D341Med (cell line): ENCODE measurements at places on chromosomes 5 and 9.

DNA sequence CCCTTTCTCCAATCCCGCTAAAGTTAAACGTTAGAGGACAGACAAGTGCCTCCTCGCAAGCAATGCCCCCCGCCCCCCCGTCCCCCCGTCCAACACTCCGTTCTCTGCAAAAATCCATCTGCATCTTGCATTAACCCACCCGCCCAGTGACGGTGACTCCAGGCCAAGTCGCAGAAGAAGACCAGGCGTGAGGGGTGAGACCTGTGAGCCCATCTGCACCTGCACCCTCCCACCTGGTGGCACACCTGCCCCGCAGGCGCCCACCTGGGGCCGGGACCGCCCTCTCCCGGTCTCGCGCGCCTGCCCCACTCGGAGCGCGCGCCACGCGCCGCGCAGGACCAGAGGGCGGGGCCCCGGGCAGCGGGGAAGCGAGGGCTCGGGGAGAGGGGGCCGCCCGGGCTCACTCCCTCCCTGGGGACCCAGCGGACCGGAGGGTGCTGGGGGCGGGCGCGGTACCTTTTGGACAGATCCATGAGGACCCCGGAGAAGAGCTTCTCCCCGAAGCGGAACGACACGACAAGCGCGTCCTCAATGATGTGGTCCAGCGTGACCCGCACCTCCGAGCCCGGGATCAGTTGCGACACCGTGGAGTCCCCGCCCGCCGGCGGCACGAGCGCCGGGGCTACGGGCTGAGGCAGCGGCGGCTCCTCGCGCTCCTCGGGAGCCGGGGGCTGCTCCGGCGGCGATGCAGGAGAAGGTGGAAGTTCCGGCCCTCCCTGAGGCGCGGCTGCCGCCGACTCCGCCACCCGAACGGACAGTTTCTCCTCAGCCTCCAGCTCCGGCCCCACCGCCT, 705 bp downstream of the PWWP2A start:
- DNase-seq: peak; percentile 79

DNA sequence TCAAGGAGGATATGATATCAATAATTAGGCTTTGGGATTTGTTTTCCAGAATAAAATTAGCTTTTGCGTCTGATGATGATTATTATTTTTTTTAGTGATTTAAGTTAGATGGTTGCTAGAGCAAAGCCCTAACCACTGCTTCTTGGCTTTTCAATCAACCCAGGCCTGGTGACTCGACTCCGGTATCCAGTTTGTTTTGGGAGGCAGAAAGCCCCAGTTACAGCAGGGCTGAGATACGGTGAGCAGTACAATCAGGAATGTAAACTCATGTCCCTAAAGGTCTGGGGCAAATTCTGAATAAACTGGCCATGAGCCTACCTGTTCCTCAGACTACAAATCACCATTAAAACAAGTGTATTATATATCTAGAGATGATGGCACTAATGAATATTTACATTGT, 24.4 kb upstream of the CYFIP2 start:
- no peak for DNase-seq

DNA sequence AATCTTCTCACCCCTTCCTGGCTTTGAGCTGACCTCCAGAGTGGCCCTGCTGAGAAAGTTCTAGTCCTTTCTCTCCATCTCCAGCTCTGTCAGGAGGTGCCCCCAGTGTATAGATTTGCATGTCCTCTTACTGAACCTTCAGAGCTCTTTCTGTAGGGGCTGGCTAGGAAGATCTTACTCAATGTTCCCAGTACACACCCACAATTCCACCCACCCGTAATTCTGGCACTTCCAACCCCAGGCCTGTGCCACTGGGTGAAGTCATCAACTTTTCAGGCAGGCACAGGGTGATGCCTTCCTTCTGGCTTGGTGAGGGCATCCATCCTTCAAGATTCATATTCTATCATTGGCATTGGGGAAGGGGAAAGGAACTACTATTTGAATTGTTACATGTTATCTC, 75.9 kb downstream of the ACER2 start:
- no peak for DNase-seq

- DNase-seq: no peak
Measured at GRCh38 chr5:54516051-54516655, 1.4 kb upstream of the SNX18 start.

DNA sequence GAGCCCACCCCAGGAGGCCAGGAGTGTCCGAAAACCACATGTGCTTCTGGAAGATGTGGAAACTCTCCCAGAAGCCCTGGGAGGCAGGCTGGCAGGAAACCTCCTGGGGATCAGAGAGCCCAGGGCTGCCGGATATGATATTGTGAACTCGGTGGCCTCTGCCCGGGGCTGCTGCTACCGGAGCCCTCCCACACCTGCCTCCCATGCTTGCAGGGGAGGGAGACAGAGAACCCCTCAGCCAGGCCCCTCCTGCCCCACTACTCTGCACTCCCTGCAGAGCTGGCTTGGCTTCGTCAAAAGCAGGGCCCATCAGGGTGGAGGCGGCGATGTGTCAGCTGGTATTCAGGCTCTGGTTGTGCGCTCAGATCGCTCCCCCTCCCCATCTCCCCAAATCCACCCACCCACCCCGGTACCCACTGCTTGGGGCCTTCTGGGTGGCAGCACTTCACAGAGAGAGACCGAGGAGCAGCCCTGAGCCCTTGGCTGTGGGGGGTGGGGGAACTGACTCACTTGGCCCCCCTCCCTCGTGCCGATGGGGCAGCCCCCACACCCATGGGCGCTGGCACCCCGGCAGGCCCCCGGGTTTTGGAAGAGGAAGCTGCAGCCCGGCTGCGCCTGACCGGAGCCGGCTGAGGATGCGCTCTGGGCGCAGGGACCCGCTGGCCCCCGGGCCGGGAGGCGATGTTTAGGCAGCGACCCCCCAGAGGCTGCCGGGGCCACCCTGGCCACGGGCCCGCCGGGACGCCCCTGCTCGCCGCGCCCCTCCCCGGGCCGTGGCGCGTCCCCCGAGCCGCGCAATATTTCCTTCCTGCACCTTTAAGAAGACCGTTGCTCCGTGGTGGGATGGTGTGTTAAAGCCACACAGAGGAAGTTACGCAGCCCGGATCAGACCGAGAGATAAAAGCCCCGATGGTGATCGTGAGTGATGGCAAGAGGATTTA, 786 bp upstream of the NTNG2 start:
- peak; percentile 83 for DNase-seq

GRCh38 chr9:83706676-83707517, 861 bp downstream of the UBQLN1 start:
- peak; percentile 69 for DNase-seq

DNA sequence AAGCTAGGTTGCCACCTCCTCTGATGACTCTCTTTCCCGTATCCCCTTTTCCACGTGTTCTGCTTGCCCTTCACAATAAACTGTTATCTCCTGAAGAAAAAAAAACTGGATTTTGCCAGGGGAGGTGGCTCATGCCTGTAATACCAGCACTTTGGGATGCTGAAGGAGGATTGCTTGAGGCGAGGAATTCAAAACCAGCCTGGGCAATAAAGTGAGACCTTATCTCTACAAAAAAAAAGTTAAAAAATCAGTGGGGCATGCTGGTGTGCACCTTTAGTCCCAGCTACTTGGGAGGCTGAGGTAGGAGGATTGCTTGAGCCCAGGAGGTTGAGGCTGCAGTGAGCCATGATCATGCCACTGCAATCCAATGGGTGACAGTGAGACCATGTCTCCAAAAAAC, 81.7 kb upstream of the IL6ST start:
- DNase-seq: no peak

DNA sequence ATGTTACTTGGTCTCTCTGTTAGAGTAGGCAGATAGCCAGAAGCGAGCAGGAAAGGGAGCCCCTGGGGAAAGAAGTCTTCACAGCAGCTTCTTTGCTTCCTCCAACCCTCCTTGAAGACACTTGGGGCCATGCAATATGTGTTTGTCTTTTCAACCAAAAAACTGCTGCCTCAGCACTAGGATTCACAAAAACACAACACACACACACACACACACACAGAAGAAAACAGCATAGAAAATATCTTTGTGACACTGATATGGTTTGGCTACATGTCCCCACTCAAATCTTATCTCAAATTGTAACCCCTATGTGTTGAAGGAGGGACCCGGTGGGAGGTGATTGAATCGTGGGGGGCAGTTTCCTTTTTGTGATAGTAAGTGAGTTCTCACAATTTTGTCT, 133.3 kb downstream of the CDH12 start:
- no peak for DNase-seq
